Stomach (tissue), 19 donors: ENCODE measurements at places on chromosomes 5 and 9.

- DNase-seq, result no peak
Measured at GRCh38 chr5:55480781-55481180, 54.0 kb downstream of the PLPP1 start.

DNA sequence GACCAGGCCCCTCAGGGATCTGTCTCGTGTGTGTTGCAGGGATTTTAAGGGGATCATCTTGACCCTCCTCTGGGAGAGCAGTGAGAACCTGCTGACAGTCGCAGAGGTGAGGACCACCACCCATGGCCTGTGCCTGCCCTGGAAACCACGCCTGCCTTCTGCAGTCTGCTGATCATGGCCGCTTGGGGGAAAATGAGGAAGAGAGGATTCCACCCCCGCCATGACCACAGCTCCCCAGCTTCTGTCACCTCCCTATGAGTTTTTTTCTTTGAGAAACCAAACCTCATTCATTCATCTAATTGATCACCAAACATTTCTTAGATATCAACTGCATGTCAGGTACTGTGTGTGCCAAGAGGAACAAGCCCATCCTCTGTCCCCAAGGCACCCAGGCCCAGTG, 46.3 kb upstream of the TDRD7 start:
- DNase-seq, result no peak

DNA sequence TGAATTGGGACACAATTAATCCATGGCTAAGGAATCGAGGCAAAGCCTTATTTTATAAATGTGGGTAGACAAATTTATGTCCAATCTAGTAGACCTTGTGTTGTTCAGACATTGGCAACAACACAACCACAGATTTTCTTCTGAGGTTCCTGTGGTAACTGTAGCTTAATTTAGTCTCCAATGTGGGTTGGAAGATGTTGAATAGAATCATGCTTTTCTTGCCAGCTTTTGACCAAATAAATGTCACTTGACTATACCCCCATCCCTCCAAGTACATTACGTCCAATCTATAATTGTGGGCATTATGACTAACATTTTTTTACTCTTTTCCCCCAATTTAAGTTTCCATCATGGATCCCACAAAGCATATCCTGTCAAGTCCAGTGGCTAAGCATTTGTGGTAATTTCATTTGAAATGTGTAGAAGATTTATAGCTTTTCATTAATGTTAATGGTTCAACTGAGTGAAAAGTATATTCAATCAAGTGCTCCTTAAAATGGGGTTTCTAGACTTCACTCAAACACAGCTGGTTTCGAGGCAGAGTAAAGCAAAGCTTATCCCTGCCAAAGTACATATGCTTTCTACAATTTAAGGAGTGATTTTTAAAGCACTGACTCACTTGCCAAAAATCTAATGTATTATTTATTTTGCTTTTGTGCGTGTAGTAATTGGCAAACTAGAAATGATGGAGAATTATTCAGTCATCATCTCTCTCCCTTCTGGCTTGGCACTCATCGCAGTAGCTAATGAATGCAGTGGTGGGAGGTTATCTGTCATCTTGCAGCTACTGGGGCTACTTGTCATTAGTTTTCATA, 141.8 kb downstream of the FAM174A start:
- DNase-seq, result no peak

GRCh38 chr5:58439094-58439644, 20.7 kb downstream of the PLK2 start:
- no peak for DNase-seq

- no peak for DNase-seq
Measured at GRCh38 chr5:124614105-124614504, 132.3 kb downstream of the ZNF608 start.

GRCh38 chr9:4857163-4857810, 64.5 kb downstream of the RCL1 start:
- DNase-seq, result no peak

- peak; percentile 98 for DNase-seq
Measured at GRCh38 chr5:91280362-91281269, 102.5 kb downstream of the ARRDC3 start.

- peak; percentile 76 for DNase-seq
Measured at GRCh38 chr9:130172161-130172857, at the start of gene NCS1. Gene NCS1 (plus strand): TSS chr9:130172404. CDS start chr9:130172664, 260 bp downstream.

DNA sequence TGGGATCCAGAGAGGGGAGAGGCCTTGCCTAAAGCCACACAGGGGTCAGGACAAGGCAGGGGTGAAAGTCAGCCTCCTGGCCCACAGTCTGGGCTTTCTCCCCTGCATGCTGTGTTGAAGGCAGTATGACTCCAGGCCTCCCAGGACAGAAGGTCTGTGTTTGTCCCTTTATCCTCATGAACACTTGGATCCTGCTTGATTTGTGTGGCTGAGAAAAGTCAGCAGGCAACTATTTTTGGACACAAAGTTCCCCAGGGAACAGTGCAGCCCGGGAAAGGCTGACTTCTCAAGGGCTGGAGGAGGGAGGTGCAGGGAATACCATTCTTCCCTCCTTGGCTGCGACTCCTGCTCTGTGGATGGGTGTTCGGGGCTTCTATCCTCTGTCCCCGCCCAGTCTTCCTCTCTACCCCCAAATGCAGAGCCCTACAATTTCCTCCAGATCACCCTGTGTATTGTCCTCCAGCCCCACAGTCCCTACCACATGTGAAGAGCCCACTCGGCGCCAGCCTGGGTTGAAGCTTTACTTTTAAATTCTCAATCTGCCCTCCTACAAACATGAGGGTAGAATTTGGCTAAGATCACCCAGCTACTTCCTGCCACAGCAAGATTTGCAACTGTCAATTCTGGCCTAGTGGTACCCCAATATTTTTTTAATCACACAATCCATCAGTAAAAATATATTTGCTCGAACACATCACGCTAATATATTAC, 4.1 kb downstream of the AKNA start:
- DNase-seq, result peak; percentile 67

DNA sequence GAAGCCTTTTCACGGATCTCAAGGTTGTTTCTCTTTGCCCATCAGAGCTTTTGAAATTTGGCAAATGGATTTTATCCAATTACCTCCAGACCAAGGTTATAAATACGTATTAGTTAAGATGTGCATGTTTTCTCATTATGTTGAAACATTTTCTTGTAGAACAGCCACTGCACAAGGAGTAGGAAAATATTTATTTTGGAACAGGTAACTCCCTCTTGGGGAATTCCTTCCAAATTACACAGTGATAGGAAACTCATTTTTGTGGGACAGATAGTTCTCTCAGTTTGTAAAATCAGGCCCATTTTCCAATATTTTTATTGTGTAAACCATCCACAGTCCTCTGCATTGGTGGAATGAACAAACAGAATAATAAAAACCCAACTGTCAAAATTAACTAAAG, 23.0 kb downstream of the TMEM232 start:
- DNase-seq, result no peak

DNA sequence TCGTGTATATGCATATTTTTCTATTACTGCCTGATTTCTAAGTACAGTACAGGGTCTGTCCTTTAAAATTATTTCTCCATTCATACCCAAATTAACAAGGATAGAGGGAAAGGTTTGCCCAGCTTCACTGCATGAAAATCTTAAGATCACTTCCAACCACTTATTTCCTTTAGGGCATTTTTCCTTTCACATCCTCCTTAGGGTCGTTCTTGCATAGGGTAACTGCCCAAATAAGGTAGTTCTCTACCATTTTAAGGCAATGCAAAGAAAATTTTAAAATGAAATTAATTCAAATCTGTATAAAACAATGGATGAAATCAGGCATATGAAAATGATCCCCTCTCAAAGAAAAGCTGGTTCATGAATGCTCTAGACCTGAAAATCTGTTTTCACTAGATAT, 4.1 kb upstream of the CDC20B start:
- no peak for DNase-seq

DNA sequence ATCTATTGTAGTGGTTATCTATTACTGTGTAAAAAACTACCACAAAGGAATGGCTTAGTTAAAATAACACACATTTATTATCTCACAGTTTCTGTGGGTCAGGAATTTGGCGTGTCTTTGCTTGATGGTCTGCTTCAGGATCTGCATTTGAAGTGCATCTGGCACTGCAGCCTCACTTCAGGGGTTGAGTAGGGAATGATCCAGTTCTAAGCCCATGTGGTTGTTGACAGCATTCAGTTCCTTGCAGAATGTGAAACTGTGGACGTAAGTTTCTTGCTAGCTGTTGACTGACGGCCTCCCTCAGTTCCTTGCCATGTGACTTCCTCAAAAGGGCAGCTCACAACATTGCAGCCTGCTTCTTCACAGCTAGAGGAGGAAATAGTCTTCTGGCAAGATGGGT, 2.1 kb upstream of the OGN start:
- DNase-seq, result no peak

- DNase-seq, result no peak
Measured at GRCh38 chr9:77830618-77831285, 182.6 kb upstream of the GNA14 start.

GRCh38 chr9:77879437-77879943, 152.1 kb downstream of the GNAQ start:
- DNase-seq, result peak; percentile 43
